ENCODE measurements at places on chromosomes 7 and 10.

DNA sequence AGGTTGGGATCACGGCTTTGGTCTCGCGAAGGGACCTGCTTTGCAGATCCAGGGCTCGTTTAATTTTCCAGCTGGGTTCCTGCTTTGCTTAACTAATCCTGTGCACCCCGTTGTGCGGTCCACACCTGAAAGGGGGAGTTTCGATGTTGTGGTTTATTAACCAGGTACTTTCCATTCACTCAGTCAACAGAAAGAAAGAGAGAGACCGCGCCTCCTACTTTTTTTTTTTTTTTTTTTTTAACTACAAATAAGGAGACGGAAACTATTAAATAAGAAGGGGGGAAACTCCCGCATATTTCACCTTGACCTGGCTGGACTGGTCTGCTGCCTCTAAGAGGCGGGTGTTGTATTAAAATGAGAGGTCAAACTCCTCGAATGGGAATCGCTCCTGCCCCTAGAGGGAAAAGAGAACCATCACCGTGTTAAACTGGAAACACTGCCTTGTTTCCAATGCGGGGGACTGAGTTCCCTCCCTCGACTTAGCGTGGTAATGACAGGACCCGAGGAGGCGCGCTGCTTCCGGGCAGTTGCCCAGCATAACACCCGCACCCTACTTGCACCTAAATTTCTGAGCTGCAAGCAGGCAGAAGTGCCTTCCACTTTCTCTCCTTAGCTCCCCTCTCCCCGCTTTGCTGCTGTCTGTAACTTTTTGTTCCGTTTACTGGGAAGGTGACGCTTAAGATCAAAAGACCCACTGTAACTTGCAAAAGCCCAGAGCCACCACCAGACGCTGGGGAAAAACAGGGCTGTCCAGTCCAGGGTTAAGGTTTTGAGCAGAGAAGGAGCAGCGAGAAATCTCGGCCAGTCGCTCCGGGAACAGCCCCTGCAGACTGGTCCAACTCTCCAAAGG lies 1.1 kb upstream of the ITGB8 start:
- DNase-seq: peak; percentile 73

DNA sequence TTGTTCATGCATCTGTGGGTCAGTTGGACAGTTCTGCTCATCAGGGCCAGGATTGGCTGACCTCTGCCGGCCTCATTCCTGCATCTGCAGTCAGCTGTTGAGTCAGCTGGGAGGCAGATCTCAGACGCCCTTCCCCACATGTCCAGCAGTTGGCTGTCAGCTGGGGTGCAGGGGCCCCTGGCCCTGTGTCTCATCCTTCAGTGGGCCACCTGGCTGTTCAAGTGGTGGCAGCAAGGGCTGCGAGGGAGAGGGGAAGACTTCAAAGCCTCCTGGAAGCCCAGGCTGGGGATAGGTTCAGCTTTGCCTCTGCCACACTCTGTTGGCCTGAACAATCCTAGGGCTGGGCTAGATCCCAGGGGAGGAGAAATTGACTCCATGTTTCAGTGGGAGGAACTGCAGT lies 33.2 kb downstream of the TACR2 start:
- no peak for DNase-seq

DNA sequence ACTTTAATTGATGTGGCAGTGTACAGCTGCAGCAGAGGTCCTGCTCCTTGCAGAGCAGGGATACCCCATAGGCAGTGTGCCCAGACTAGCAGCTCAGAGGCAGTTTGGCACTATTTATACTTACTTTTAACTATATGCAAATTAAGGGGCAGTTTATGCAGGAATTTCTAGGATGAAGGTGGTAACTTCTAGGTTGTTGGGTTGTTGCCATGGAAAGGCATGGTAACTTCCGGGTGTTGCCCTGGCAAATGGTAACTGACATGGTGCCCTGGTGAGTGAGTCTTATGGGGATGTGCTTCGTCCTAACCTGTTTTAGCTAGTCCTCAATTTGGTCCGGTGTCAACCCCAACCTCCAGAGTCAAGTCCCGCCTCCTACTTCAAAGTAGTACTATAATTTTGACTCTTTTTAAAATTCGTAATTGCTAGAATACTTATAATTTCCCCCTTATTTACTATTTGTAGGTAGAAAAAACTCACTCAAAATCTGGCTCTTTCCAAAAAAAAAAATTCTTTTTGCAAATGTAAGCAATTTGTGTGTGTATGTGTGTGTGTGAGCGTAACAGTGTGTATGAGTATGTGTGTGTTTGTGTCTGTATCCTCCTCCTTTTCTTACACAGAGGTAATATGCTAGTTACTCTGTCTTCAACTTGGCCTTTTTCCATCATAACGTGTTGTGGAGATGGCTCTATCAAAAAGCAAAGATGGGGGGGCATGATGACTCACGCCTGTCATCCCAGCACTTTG lies 5.9 kb downstream of the COL26A1 start:
- no peak for DNase-seq

DNA sequence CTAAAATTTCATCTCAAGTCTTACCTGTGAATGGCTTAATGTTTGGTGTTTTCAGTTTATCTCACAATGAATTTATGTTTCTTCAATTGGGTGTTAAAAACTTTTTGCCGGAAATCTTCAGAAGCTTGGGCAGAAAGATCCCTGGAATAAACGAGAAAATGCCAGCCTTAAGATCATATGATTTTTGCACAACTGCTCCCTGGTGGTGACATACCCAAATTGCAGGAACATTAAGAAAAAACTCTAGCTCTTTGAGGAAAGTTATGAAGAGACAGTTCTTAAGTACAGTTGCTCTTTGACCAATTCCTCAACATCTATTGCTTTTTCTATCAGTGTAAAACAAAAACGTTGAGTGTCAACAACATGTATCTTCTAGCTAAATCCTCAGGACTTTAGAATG lies 48.2 kb upstream of the CREB5 start:
- DNase-seq: no peak

DNA sequence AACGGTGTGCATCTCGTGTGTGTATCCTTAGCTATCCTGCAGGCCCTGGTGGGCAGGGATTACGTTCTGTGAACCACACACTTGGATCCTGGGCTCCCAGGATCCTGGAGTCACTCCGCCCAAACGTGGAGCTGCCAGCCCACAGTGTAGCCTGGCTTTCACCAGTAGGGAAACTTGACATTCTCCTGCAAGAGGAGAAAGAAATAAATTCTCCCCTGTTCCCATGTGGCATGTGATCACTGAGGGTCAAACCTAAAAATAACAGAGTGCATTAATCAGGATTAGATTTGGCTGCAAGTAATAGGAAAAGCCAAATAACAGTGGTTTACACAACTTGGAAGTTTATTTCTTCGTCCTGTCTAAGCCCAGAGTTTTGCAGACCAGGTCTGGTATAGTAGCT lies 32.3 kb downstream of the PALD1 start:
- DNase-seq: no peak

- no peak for DNase-seq
Measured at GRCh38 chr7:29154076-29154475, 7.7 kb upstream of the CPVL start.

- no peak for DNase-seq
Measured at GRCh38 chr10:128522551-128523308, 396.5 kb upstream of the MKI67 start.

DNA sequence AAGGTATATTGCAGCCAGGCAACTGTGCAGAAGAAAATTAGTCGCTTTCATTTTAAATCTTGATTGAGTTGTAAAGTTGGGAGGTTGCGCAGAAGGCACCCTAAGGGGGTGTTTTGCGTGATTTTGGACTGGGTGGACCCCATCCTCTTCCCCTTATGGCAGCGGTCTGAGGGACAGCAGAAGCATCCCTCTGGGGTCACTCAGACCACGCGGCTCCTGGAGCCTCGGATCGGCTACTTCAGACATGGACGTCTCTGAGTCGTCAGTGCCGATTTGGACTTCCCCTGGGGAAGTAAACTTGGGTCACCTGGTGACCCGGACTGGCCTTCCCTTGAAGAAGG lies 639.0 kb upstream of the DPP6 start:
- DNase-seq: no peak

- peak; percentile 48 for DNase-seq
Measured at GRCh38 chr7:81499262-81500116, 270.4 kb downstream of the HGF start.

- DNase-seq: no peak
Measured at GRCh38 chr10:127337801-127338200, 141.4 kb upstream of the INSYN2A start.

DNA sequence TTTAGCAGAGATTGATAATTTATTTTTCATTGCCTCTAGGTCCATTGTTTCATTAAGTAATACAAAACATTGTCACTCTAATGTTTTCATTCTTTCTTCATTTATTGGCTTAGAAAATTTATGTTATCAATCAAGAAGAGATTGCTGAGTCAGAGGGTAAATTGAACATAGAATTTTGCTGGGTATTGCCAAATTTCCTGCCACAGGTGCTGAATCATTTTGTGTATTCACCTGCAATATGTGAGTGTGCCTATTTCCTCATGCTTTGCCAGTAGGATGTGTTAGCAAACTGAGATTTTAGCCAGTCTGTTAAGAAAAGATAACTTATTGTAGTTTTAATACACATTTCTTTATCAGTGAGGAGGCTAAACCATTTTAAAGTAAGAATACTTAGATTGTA lies 38.0 kb downstream of the MARCHF5 start:
- no peak for DNase-seq

DNA sequence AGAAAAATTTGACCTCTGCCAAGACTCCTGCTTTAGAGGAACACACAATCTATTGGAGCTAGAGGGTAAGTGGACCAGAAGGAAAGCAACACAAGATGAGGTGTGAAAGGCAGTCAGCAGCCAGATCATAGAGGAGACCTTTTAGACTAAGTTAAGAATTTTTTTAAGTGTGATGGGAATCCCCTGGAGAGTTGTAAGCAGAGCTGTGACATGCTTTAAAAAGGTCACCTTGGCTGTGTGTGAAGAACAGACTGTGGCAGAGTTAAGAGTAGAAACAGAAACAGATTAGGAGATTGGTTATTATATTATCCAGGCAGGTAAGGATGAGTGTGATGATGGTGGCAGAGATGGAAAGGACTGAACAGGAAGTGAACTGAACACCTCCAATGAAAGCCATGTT lies 23.5 kb downstream of the CPEB3 start:
- no peak for DNase-seq

- no peak for DNase-seq
Measured at GRCh38 chr10:132203256-132204077, 16.7 kb downstream of the DPYSL4 start.

DNA sequence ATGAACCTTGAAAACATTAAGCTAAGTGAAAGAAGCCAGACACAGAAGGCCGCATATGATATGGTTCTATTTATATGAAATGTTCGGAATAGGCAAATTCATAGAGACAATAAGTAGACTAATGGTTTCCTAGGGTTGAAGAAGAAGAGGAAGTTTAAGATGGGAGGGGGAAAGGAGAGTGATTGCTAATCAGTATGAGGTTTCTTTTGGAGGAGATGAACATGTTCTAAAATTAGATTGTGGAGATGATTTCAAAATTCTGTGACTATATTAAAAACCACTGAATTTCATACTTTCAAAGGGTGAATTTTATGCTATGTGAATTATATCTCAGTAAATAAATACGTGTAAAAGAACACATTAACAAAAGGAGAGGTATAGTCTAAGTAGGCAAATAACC lies 176.4 kb upstream of the HPS1 start:
- no peak for DNase-seq

- no peak for DNase-seq
Measured at GRCh38 chr10:71711052-71711623, 8.4 kb downstream of the C10orf105 start.

DNA sequence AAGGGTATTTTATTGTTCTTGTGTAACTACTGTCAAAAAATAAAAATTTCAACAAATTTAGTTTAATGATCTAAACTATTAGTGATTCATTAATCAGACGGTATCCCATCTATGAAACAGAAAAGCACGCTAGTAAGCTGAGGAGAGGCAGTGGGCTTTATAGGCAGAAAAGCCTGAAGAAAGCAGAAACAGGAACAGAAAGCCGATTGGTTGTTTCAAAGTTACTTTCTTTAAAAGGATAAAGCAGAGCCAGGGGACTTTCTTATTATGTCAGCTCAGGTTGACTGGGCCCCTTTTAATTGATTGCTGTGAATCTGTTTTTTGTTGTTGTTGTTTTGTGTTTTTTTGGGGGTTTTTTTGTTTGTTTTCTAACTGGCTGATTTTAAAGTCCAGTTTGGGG lies 105.5 kb downstream of the TES start:
- no peak for DNase-seq

DNA sequence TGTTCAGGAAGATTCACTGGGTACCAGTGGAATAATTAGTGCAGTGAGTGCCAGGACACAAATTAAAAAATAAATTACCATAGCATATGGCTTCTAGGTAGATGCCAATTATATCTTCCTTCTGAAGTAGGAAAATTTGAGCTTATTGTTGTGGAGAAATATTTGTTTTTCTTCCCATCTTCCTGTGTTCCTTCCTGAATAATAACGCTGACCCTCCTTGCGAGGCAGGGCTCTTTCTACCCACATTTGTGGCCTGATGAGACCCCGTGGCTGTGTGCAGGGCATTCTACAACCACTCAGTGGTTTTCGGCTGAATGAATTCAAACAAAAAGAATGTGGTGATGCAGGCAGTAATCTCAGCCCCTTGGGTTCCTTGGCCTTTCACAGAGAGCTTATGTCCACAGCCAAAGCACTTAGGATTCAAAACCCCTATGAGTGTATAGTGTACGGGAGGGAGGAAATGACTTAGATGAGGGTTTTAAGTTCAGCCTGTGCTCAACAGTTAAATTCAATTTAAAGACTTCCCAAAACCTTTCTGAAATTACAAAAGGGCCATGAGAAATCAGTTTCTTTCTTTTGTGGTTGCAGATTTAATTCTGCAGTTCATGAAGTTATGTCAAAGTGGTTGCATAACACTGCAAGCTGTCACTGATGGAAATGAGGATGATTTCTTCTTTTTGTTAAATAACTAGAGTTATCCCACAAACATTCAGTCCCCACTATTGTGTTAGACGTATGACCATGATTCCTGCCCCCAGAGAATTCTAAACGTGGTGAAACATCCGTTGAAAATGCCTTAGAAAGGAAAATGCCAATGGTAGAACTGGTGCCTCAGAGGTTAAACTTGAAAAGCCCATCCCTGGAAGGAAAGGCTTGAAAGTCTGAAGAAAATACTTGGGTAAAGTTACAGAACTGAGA lies 255.3 kb downstream of the FZD1 start:
- no peak for DNase-seq

GRCh38 chr7:55192723-55193122 lies 172.4 kb upstream of the LANCL2 start:
- no peak for DNase-seq

DNA sequence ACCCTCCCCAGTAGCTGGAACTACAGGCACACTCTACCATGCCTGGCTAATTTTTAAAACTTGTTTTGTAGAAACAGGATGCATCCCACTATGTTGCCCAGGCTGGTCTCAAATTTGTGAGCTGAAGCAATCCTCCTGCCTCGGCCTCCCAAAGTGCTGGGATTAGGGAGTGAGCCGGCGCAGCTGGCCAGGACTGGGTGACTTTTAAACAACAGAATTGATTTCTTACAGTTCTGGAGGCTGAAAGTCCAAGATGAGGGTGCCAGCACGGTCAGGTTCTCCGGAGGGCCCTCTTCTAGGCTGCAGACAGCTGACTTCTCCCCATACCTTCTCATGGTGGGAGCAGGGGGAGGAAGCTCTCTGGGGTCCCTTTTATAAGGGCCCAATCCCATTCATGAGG lies 75.2 kb upstream of the CHST15 start:
- no peak for DNase-seq
